Foreskin melanocyte (primary cell): ENCODE measurements at places on chromosomes 5 and 9.

GRCh38 chr5:998246-999031 lies 10.2 kb upstream of the NKD2 start:
- no peak for DNase-seq

DNA sequence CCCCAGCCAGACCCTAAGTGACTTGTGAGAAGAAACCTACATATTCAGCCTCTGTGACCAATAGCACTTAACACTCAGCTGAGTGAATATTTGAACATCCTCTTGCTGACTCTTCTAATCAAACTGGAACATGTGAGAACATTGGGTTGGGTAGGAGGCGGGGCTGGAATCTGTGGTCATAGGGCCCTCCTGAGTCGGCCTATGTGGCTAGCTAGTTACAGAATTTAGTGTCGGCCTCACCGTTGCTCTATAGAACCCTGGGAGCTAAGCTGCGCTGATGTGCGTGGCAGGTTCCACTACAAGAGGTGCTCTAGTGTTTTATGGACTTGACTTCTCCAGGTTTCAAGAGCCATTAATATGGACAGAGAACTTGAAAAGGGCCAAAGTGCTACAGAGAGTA lies 138.8 kb downstream of the DROSHA start:
- no peak for DNase-seq

DNA sequence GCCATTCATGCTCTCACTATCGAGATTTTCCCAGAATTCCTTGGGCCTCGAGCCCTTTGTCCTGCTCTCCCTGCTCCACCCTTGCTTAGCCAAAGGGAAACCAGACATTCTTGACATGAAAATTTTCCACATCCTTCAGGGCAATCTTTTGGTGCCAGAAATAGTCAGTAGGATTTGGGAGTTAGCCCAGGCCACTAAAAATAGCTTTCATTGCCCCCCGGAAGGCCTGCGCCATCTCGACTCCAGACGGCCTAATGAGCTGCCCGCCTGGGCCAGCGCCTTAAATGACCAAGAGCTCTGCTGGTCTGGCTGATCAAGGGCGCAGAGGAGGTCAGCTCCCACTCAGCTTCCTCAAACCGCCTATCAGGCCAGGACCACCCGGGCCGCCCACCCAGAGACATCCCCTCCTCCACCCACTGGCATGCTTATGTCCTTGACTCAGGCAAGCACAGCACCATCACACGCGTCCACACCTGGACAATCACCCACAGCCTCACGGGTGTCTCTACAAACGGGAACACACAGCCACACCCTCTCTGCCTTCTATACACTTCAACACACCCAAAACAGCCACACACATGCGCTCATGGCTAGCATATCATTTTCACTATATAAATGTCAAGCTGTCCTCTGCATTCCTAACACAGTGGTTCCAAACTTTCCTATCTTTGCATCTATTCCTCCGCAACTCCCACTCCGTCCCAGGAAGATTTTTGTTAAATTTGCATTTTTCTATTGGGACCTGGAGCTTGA lies 20.9 kb downstream of the DUSP1 start:
- no peak for DNase-seq

- DNase-seq, result no peak
Measured at GRCh38 chr9:134847752-134848432, 32.7 kb upstream of the FCN2 start.

- no peak for DNase-seq
Measured at GRCh38 chr5:160905285-160905684, 53.3 kb upstream of the ATP10B start.

DNA sequence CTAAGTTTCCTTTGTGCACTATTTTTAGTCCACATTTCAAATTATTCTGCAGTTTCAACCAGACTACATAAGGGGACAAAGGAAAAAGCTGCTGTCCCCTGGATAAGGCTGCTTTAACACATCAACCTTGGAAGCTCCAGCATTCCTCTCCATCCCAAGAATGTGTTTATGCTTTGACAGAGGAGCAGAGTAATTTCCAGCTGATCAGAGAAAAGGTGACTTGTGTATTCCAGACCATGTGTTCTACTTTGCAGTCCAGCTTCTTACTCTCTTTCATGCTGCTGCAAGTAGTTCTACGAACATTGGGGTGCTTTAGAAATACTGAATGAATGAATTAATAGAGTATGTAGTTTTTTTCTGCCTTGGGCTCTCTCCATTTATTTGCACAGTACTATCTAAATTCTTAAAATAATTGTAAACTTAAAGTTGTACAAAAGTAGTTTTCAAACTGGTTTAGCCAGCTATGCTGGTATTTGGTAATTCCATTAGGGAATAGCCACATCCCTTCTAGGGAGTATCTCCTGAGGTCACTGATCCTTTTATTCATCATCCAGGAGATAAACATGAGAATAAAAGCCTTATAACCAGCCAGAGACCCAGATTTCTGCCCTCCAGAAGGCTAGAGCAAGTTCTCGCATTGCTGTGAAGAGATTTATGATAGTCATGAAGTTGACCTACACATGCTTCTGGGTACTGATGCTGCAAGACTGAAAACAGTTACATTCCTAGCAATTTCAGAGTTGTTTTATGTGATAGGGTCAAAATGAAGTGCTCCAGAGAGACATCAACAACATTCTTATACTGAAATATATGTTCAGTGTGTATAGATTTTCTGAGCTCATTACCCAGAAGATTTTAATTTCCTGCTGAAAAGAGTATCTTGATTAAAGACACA lies 215.2 kb downstream of the COMMD10 start:
- DNase-seq, result no peak

DNA sequence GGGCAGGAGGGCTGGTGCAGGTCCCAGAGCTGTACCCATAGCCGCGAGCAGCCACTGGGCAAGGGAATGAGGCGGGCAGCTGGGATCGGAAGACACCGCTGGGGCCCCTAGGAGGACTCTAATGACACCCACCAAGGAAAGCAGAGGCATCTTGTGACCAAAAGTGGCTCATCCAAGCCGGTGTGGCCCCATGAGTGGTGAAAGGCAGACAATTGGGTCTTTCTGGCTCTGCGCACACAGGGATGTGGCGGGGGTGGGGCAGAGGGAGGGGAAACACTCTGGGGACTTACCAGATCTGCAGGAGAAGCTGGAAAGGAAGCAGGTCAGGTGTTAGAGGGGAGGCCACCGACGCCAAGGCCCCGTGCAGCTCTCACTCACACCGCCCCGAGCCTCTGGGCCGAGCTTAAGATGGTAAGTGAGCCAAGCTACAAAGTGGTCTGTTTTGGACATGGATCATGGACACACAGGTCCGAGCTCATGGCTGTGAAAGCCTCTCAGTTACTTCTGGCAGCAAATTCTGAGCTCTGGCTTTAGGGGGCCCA lies 42.3 kb upstream of the SARDH start:
- DNase-seq, result no peak

GRCh38 chr5:158511454-158511853 lies 588.3 kb downstream of the EBF1 start:
- no peak for DNase-seq

DNA sequence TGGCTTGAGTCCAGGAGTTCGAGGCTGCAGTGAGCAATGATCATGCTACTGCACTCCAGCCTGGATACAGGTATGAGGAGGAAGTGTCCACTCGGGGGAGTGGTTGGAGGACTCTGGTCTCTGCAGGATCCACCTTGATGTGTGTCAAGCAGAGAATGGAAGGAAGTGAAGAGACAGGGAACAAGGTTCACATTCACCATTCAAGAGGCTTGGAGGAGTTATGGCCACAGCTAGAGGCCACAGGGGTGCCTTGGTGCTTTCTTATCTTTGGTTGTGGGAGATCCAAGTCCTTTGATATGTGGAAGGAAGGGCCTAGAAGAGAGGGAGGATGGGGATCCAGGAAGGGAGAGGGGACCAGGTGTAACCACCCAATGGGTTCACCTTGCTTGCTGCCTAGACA lies 5.4 kb upstream of the CERCAM start:
- no peak for DNase-seq

DNA sequence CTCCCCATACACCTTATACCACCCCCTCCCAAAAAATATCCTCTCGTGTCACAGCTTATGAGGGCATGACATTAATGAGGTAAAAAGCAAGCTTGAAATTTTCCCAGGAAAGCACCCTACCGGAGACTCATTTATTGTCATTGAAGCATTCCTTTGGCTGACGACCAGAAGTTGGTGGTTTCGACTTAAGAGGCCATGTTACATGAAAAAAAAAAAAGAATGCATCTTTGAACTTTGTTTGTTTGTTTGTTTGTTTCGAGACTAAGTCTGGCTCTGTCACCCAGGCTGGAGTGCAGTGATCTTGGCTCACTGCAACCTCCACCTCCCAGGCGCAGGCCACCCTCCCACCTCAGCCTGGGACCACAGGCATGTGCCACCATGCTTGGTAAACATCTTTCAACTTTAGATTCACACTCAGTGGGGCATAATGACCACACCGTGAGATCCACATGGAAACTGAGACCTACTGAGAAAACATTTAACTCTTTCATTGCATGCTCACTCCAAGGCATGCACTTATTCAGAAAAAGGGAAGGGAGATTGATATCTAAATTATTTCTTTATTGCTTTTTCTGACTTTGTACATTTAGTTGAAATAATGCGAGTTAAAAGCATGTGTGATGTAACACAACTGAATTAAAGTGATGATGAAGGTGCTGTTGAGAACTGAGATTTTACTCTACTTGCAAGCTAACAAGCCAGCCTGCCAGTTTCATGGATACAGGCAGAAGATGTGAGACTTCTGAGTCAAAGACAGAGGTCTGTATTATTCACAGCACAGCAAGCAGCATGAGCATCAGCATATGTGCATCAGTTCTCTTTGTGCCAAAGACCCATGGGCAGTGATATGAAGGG lies 5.1 kb upstream of the RAB14 start:
- DNase-seq, result no peak

GRCh38 chr9:81145331-81145963 lies 543.9 kb downstream of the TLE1 start:
- DNase-seq, result no peak

DNA sequence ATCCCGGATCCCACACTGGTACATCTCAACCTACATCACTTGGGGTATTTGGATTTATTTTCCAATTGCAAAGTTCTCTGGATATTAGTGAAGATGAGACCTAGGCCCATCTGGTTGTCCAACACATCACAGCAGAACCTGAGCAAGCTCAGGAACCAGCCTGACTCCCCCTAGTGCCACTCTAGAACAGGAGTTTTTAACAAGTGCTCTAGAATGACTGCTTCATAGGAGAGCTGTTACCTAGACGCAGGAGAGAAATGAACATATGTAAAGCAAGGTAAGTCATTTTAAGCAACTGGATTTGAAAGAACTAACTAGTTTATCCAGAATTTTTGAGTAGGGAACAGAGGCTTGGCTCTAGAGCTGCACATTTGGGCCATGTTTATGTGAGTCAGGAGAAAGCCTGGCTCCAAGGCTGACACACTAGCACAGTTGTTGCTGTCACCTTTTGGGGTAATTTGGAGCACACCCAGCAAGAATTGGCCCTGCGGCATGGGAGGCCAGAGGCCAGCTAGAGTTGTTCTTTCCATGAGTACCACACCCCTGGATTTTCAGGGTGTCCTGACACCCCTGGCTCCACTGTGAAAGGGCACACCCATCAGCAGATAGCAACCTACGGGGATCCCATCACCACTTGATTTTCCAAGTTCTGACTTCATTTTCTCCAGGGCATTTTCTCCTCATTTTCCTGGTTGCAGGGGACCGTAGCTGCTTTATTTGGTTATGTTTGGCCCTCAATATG lies 110.9 kb upstream of the LPAR1 start:
- no peak for DNase-seq

- no peak for DNase-seq
Measured at GRCh38 chr9:119216651-119217331, 152.4 kb downstream of the BRINP1 start.

DNA sequence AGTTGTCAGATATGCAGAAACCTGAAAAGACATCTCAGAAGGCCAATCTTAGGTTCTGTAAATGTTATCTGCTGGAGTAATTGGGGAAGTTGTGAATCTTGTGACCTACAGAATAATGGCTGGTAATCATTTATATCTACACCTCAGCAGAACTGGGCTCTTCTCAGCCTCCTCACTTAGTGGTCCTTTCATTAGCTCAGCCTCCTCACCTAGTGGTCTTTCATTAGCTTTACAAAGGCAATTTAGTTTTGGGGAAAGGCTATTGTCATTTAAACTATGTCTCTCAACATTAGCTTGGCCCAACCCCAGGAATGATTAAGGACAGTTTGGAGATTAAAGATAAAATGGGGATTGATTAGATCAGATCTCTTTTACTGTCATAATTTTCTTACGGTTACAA lies 284.2 kb upstream of the SGCD start:
- DNase-seq, result no peak

DNA sequence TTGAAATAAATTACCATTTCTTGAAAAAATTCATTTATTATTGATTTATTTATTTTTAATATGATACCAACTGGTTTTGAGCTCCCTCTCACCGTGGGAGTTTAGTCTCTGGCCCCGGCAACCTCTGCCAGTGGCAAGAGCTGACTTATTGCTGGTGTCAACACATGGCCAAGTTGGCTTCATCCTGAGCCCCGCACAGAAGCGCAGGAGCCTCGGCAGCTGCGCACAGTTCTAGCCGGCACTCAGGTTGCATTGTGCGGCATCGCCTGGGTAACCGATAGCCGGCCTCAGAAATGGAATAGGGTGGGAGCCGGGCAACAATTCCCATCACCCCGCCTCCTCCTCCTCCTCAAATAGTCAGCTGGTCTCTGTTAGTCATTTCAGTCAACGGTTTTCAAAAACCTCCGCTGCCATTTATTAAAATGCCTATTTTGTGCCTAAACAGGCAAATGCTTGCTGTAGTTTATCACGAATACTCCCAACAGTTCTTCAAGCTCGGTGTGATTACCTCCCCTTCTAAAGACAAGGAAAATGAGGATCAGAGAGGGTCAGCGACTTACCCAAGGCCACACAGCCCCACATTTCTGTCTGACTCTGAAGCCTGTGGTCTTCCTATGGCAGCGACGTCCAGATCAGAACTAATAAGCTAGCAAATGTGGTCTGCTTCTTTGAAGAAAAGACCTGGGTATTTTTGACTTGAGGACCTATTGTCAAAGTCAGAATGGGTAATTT lies 15.7 kb upstream of the MSX2 start:
- DNase-seq, result no peak

GRCh38 chr5:104635227-104635626 lies 1072.6 kb upstream of the NUDT12 start:
- DNase-seq, result peak; percentile 46

GRCh38 chr9:111035543-111036428 lies 2.5 kb downstream of the LPAR1 start:
- no peak for DNase-seq
